ENCODE measurements at places on chromosomes 3 and 15.

DNA sequence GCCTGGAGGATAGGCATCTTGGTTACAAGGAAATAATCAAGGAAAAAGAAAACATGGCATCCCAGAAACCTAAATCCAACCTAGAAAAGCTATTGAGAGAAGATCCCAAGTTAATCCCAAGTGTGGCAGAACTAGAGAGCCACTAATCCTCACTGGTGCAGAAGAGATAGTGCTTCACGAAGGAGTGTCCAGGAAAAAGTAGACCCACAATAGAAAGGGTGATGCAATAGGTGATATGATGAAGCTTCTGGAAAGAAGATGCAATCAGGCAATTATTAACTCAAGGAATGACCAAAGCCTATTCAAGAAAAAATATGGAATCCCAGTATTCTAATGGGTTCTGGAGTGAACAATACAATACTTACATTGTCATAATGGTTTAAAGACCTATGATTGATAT is 95.2 kb downstream of the AQP9 start:
- DNase-seq = no peak

DNA sequence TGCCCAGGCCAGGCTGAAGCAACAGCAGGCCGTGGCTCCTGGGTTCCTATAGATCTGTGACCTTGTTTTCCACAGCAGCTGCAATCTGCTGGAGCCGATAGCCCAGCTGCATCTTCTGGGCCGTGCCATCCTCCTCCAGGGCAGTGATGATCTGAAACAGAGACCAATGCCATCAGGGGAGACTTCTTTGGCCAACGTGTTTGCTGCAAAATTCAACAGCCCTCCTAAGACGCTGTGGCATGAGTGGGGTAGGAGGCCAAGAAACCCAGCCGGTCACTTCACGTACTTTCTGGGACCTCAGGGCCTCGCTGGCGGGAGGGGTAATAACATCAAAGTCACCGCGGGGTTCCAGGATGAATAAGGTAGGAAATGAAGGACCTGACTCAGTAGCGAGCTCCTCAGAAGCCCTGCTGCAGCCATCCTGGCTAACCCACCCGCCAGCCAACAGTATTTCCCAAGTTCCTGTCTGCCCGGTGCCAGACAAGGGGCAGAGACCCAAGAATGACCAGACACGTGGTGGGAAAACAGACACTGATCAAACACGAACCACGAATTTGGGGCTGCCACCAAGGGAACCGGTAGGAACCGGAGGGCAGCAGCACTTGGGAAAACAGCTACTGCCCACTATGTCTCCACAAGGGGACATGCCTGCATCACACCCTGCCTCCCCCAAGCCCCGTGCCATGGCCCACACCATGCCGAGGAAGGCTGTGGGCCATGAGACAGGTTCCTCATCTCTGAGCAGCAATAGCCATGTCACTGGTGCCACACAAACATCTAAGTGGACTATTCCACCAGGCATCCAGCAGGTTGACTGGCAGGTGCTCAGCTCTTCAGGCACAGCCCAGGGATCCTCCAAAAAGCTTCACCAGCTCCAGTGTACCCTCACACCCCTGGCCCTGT is 25.2 kb downstream of the PLXNB1 start:
- DNase-seq = no peak

DNA sequence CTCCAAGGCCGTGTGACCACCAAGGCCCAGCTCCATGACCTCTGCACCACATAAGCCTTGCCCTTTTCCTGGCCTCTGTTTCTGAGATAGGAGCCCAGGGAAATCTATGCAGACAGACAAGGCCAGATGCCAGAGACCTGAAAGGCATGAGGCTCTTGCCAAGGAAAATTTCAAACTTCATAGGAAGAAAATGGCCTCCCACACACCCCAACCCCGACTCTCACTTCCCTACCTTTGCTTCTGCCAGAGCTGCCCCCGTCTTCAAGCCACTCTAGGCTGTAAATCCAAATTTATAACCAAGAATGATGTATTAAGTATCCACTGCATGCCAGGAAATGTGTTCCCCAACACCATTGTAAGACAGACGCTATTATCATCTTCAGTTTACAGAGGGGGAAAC is 65.5 kb upstream of the HRH1 start:
- no peak for DNase-seq

- no peak for DNase-seq
Observed at GRCh38 chr3:177262396-177262795, 65.1 kb upstream of the TBL1XR1 start.

DNA sequence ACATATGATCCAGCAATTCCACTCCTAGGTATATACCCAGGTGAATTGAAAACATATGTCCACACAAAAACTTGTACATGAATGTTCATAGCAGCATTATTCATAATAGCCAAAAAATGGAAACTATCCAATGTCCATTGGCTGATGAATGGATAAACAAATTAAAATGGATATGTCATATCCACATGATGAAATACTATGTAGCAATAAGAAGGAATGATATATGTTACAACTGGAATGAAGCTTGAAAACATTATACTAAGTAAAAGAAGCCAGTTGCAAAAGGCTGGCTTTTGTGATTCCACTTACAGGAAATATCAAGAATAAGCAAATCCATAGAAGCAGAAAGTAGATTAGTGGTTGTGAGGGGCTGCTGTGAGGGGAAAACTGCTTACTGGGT is 33.7 kb downstream of the BNC1 start:
- DNase-seq = peak; percentile 56

DNA sequence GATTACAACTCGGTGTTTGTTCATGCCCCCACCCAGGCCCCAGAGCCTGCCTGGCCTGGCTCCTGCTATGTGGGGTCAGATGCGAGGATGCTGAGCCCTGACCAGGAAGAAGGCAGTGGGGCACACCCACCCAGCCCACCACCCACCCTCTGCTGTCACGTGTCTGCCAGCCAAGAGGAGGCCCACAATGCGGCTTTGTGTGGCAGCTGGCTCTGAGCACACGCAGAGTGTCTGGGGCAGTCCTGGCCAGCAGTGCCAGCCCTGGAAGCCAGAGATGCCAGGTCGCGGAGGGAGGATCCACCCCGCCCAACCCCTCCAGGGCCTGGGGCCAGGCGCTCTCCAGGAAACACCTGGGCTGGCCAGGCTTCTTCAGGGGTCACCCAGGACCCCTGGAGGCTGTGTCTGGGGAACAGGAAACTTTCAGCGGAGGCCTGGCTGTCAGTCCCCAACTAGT is 26.4 kb upstream of the KLF13 start:
- no peak for DNase-seq

DNA sequence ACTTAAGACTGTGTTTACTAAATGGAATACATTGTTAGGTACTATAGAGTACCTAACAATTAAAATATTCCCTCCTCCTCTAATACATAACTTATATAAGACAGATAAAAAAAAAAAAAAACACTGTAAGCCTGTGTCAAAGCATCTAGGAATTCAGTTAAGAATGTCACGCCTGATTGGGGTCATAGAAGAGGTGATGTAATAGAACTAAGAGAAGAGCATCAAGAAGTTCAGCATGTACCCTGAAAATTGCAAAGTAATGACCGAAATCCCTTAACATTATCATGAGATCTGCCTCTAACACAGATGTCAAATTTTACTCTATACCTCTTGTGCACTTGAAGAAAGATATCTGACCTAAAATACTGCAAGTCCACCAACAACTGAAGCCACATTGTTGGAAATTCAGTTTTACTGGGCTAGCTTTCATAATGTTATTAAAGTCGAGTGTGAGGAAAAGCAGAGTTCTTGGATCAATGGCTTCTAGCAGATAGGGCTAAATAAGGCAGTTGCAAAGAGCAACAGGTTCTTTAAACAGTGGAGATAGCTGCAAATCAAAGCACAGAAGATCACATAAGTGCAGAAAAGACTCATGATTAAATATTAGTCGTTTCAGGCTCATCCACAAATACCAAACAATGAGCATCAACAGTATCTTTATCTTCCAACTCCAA is 75.0 kb downstream of the TBL1XR1 start:
- no peak for DNase-seq

DNA sequence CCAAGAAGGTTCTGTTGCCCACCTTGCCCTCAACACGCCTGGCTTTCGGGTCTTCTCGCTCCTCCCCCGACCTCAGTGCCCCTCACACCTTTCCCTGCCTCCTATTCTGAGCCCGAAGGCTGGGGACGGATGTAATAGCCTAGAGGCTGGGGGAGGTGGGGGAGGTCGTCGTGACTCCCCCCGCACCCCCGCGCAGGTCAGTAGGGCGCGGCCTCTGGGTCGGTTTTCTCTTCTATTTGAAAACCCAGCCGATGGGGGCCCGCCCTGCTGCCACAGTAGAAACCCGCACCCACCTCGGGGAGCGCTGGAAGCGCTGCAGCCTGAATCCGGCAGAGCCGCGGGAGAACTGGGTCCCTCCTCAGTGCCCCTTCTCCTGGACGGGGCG is 1.0 kb upstream of the RBPMS2 start:
- no peak for DNase-seq

GRCh38 chr3:8856071-8856470 is 86.7 kb upstream of the OXTR start:
- DNase-seq = no peak

- DNase-seq = no peak
Observed at GRCh38 chr15:57752436-57752835, 45.9 kb downstream of the POLR2M start.

- DNase-seq = no peak
Observed at GRCh38 chr3:18680758-18681157, 255.6 kb upstream of the SATB1 start.

DNA sequence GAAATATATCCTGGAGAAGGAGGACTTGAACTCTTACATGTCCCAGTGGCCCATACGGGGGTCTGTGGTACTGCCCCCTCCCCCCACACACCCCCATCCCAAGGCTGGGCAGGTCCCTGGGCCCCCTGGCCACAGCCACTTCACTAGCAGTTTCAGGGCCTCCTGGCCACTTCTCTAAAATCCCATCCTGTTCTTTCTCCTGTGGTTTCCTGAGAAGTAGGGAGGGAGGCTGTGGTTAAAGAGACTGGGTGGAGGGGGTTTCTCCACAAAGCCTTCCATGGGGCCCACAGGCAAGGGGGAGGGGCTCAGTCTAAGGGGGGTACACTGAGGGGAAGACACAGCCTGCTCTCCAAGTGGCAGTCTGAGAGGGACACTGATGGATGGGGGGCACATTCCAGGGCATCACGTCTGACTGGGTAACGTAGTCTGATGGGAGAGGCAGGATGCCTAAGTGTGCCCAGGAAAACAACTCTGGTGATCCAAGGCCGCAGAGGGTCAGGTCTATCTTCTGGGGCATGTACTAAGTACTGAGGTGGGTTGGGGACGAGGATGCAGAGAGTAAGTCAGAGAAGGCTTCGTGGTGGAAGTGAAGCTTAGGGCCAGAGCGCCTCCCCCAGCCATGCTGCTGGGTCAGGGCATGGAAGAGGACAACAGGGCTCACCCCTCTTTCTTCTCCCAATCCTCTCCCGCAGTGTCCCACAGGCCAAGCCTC is 48.0 kb upstream of the C15orf39 start:
- no peak for DNase-seq

DNA sequence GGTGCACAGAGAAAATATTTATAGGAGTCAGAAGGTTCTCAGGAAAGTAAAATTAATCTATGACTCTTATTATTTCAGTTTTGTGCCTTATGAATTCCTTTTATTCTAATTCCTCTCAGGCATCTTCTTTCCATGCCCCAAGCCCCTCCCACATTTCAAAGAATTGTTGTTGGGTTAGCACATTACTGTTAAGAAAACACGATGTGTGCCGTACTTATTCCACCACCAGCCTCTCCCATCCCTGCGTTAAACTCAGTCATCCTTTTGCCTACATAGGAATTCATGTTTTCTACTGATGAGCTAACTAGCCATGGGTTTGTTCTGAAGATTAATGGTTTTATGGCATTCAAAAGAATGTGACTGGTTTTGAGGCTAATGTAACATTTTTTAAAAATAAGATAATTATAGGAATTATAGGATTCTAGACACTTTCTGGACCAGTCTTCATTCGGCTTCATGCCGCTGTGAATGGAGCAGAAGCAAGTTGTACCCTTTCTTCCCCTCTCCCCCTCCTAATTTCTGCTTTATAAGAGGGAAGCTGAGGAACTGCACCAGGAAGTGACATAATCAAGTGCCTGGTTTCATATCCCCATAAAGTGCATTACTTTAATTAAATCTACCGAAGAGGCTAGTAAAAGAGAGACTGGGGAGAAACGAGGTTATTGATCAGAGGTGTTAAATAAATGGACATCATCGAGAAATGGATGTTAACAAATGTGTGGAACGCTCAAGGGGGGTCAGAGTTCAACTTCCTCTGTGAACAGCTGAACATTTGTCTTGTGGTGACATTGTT is 12.3 kb upstream of the MB21D2 start:
- peak; percentile 57 for DNase-seq

- DNase-seq = no peak
Observed at GRCh38 chr3:33117461-33117860, 3.6 kb downstream of the CRTAP start.

DNA sequence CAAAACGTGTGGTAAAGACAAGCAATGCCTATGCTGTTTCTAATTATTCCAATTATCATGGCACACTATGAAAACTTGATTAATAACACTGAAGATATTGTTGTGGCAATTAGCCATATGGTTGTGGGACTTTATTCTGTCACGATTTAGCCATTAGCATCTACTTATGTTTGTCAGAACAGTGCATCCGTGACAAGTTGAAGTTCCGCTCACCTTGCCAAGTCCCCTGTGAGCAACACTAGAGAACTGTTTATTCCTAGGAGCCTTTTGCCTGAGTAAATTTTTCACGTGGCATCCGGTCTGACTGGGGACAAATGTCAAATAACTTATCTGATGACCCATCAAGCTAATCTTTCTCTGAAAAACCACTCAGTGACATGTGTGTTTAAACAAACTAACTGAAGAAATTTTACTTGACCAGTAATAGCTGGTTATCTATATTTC is 403.3 kb downstream of the TBC1D5 start:
- no peak for DNase-seq

- no peak for DNase-seq
Observed at GRCh38 chr3:50299638-50299928, 378 bp upstream of the HYAL3 start.

- no peak for DNase-seq
Observed at GRCh38 chr3:135867911-135868310, 97.6 kb upstream of the PPP2R3A start.

DNA sequence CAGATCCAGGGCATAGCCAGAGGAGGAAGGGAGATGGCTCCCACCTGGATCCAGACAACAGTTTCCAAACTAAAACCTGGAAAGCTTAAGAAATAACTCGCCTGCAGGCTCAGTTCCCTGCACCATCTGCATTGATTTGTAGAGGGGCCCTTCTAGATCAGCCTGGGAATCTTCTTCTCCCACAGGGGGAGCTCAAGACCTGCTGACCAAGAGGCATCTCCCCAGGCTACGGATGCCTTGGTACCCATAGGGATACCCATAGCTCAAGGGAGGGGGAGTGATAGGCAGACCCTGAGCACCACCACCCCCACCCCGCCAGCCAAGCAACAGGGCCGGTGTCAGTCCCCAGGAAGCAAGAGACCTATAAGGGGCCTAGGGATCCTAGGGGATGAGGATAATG is 28.0 kb upstream of the DCLK3 start:
- DNase-seq = no peak
